Uterus (tissue), 4 donors: ENCODE measurements at places on chromosomes 5 and 9. TPM values are rescaled to one million over a fixed set of nuclear protein-coding genes. Genes with fewer than 3 reads are reported as not detected.

Gene ADGRD2
- total RNA-seq: not detected

DNA sequence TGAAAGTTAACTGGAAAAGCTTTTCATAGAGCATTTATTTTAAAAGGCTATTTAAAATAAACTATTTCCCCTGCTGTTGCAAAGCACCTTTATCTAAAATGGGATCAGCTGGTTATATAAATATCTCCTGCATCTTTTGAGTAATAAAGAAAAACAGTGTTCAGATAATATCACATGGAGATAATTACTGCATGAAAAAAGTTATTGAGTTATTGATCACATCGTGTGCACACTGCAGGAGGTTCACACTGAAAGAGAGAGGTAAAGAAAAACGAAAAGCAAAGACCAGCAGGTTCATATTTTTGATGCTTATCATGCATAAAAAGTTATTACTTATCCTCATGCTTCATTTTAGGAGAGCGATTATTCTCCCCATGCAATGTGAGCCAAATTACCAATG lies 55.4 kb upstream of the OTP start:
- DNase-seq: no peak

DNA sequence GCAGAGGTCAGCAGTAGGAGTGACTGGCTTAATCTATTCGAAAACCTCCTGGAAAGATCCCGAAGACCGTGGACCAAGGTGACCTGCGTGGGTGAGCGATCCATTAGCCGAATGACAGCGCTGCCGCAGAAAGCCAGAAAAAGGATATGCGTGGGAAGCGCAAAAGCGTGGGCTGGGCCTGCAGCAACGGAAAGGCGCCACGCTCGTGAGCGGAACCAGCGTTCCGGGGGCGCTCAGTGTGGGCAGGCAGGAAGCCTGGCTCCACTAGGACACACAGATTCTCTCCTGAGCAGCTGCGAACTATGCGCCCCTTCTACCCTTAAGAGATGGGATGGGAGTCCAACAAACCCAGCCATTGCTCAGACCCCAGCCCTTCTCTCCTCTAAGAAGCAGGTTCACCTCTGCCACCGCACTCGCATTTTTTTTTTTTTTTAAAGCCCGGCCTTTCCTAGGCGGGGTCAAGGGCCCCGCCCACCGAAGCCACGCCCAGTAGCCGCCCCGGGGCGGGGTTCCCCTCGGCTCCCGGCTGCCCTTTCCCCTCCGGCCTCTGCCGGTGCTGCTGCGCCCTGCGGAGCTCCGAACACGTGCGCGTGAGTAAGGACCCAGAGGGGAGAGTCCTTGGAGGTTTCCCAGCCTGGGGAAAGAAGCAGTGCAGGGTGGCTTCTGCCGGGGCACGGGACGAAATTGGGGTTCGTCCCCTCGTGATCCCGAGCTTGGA lies 19.8 kb upstream of the MATR3 start:
- peak; percentile 81 for DNase-seq

DNA sequence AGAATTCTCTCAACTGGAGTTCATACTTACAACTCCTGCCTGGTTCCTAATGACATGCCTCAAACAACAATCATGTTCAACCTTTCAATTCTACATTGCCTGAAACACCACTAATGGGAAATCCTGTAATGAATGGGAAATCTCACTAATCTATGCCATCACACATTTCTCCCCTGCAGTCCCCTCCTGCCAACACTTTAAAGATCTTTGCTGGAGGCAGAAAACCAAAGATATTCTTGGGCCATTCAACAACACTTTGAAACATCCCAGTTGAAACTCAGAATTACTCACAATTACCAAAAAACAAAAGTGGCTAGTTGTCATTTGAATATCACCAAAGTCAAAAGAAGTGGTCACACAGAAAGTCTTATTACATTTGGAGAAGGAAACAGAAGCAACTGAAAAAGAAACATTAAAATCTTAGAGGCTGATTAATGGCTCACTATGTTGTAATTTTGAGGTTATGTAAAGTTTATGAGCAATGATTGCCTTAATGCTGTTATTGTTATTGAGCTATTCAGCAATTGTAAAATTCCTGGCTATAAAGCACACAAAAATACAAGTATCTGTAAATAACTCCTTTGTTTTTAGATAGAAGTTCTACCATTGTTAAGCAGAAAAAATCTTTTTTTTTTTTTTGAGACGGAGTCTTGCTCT lies 313.4 kb upstream of the SLC30A5 start:
- no peak for DNase-seq

DNA sequence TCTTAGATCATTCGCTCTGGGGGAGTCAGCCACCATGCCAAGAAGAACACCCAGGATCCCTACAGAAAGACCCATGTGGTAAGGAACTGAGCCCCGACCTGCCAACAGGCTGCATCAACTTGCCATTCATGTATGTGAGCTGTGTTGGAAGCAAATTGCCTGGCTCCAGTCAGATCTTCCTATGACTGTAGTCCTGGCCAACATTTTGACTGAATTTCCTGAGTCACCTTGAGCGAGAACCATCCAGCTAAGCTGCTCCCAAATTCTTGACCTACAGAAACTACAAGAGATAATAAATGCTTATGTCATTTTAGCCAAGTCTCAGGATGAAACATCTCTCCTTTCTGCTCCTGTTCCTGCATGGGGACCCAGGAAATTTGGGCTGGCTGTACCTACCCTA lies 40.0 kb upstream of the SLC44A1 start:
- no peak for DNase-seq

DNA sequence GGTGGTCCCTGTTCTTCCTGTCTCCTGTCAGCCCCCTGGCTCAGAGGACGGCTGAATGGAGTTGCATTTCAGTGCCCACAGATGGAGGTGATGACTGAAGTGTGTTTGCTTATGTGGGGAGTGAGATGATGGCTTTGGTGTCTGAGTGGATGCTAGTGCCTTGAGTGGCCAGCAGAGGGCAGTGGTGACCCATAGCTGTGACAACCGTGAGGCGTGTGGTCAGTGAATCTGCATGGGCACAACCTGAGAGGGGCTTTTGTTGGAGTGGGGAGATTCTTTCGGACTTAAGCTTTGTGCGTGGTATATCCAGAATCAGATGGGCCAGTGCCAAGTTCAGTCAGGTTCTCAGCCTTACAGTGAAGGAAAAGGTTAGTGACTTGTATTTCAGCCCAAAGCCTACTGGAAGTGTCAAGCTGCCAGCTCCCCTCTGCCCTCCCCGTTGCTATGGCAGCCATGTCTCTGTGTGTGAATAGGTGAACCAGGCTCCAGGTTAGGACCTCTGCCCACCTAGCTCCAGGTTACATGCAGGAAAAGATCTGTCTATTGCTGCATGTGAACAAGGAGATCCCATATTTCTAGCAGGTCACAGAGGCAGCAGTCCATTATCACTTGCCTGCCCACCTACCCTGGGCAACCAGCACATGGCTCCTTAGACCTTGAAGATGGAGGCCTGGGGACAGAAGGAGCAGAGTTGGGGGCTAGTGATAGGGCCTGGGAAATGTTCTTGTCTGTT lies 14.7 kb upstream of the CXXC5 start:
- DNase-seq: peak; percentile 72

- DNase-seq: no peak
Measured at GRCh38 chr9:7508516-7508915, 291.1 kb downstream of the DMAC1 start.

DNA sequence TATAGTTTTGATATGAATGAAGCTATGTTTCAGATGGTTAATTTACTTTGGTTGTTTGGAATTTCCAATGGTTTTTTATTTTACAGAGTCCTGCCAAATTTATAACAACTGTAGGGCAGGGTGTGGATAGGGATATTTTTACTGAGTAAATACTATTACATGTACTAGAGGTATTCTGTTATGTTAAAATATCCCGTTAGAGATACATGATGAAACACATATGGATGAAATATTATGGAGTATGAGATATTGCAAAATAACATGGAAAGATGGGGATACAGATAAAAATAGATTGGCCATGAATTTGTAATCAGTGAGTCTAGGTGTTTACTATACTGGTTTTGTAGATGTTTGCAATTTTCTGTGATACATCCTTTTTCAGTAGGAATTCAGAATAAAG lies 76.7 kb downstream of the RAB24 start:
- DNase-seq: no peak

GRCh38 chr5:73160239-73160671 lies 12.7 kb upstream of the TMEM174 start:
- DNase-seq: no peak

- no peak for DNase-seq
Measured at GRCh38 chr5:89842531-89842930, 567.0 kb downstream of the CETN3 start.

DNA sequence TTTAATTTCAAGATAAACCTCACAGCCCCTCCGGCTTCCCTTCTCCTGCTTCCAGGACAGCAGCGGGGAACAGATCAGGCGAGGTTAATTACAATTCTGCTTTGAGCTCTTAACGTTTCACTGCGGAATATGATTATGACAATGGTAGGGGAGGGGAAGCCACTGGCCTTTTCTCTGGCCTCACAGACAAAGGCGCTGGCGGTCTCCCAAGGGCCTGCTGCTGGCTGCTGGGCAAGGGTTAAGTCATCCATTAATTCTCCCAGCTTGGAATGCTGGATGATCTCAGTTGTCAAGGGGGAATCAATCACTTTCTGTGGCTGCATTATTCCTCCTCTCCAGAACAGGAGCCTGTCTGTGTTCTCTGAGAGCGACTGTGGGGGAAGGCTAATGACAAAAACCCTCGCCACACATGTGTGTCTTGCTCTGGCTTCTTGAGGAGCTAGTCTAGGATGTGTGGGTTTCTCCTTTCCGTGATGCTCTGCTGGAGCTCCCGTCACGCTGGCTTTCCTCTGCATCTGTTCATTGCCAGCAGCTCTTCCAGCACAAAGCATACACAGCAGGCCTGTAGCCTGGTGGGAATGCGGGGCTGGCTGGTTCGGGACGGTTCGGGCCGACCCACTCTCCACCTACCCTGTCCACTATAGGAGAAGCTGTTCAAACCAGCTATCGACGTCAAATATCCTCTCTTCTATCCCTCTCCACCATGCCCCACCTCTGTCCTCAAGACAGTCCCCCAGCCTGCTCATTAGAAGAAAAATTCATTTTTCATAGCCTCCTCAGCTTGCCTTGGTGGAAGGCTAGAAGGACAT lies 82.8 kb downstream of the DCP2 start:
- peak; percentile 54 for DNase-seq
